ENCODE measurements at places on chromosomes 11 and 22.

GRCh38 chr11:118714816-118715215, 35.4 kb upstream of the TREH start:
- DNase-seq: no peak

- DNase-seq: no peak
Measured at GRCh38 chr11:61489833-61490721, 18.5 kb upstream of the LRRC10B start.

DNA sequence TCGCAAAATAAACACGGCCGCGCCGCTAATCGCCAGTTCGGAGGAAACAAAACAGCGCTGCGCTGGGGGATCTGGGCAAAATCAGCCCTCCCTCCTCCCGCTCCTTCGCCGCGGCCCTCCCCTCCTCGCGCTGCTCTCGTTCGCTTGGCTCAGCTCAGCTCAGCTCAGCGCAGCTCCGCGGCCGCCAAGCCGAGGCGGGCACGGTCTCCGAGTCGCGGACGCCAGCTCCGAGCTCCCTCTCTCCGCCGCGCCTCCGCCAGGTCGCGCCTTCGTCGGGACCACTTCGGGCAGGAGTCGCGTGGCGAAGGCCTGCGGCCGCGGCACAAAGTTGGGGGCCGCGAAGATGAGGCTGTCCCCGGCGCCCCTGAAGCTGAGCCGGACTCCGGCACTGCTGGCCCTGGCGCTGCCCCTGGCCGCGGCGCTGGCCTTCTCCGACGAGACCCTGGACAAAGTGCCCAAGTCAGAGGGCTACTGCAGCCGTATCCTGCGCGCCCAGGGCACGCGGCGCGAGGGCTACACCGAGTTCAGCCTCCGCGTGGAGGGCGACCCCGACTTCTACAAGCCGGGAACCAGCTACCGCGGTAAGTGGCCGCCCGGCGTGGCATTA, at the start of gene SPON1:
Gene SPON1, plus strand, starts transcription at position 162 of the 607 bp plus-strand sequence. Its CDS starts 182 bp downstream, at position 344.
- peak; percentile 16 for DNase-seq

DNA sequence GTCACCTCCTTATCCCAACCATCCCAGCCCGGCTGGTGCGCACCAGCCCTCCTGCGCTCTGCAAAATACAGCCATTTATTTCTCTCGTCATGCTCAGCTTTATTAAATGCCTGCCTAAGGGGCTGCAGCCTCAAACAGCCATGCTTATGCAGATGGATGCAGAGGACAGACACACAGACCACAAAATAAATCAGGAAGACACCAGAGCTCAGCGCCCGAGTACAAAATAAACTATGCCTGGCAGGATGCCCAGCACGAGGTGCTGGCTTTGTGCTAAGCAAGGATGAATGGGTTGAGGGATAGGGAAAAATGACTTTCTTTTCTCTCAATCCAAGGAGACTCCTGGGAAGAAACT, 70.5 kb downstream of the RPUSD4 start:
- DNase-seq: no peak

DNA sequence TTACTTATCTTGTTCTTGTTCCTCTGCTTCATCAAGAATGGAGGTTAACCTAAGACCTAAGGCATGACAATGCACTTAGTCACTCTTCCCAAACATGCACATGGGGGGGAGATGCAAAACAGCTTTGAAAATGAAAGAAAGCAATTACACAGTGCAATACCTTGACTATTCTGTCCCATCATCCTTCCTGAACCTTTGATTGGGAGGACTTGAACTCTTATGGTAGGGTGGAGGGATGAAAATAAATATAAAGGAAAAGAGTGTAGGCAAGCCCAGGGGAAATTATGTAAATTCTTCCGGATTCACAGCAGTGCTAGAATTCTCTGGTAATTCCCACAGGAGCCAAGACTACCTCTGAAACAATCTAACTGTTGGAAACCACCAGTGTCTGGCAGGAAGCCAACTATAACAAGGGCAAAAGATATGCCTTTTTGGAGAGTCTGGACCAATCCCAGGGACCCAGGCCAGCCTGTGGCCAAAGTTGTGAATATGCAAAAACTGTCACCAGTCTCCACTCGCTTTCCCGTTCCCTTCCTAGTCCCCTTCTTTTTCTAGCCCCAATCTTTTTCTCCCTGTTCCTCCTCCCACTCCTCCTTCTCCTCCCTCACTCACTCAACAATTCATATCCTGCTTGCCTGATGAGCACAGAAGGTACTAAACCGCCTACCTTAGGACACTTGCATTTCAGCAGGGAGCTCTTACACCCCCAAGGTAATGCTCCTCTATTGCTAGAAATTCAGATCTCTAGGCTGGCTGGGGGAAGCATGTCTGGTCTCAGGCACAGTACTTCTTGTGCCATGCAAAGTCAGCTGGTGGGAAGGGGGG, 2.5 kb upstream of the RCN1 start:
- DNase-seq: no peak

Measured in CD4-positive, alpha-beta T cell treated with Interleukin-17A for 1 hour (primary cell).